Spinal cord (tissue), 10 donors: ENCODE measurements at places on chromosomes 12 and 14. TPM values are rescaled to one million over a fixed set of nuclear protein-coding genes. Genes with fewer than 3 reads are reported as not detected.

- DNase-seq: peak; percentile 35
Measured at GRCh38 chr14:64510825-64511671, 6.5 kb downstream of the ZBTB1 start.

The NRL gene
- 1.8 TPM for total RNA-seq

The PDE3A gene
- total RNA-seq: 29.9 TPM

The GLT8D2 gene
- 86.8 TPM for total RNA-seq
